ENCODE measurements at places on chromosomes 3 and 15. TPM values are rescaled to one million over a fixed set of nuclear protein-coding genes. Genes with fewer than 3 reads are reported as not detected.

GRCh38 chr3:38004415-38005075, 14.0 kb downstream of the VILL start:
- peaks cover 31% of the 10 kb centered on the region for H3K36me3 ChIP-seq
- peak overlapping the region; percentile 10 for H3K27ac ChIP-seq
- H3K4me1 ChIP-seq: peaks cover 4% of the 10 kb centered on the region
- DNase-seq: no peak
- H3K4me3 ChIP-seq: no peak overlapping the region

DNA sequence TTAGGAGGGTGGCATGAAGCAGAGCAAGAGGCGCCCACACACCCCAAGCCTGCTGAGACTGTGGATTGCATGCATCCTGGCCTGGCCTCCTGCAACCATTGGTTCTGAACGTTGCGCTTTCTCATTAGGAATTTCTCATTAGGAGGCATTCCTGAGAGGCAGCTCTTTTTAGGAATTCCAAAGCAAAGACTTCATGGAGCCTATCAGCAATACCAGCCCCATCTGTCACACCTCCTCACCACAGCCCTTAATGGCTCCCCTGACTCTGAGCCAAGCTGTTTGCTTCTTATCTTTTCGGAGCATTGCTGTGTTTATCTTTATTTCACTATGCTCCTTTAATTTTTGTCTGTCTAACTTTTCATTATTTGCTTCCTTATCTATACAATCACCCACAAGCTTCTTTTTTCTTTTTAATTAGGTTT, 226.9 kb downstream of the CACNA2D3 start:
- no peak overlapping the region for H3K4me3 ChIP-seq
- H3K4me1 ChIP-seq: no peaks in the 10 kb centered on the region
- no peaks in the 10 kb centered on the region for H3K36me3 ChIP-seq
- no peaks in the 10 kb centered on the region for H3K27me3 ChIP-seq
- no peak overlapping the region for H3K27ac ChIP-seq

DNA sequence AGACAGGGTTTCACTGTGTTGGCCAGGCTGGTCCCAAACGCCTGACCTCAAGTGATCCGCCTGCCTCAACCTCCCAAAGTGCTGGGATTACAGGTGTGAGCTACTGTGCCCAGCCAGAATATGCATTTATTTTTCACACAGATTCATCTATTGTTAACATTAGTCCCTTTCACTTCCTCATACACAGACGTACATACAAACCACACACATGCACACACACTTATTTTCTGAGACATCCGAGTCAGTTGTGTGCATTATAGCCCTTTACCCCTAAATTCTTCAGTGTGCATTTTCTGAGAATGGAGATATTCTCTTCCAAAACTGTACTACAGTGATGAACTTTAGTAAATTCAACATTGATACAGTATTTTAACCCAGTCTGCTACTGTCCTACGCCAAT, 15.0 kb upstream of the MEX3B start:
- no peak overlapping the region for H3K4me3 ChIP-seq
- peaks cover 11% of the 10 kb centered on the region for H3K4me1 ChIP-seq
- DNase-seq: no peak
- H3K27me3 ChIP-seq: peaks cover 58% of the 10 kb centered on the region

DNA sequence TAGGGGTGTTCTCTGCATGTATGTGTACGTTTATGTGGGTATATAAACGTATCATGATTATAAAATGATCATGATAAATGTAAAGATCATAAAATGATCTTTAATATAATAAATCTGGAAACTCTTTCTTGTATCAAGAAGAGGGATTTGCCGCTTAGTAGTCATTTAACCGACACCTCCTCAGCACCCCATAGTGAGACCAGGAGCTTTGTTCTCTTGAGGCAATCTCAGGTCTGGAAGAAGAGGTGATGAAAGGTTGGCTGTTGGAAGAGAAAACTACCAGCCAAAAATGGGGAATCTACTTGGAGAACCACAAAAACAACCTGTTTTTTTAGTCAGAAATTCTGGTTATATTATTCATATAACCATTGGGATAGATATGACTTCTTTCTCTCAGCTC, 38.7 kb downstream of the TGFBR2 start:
- peaks cover 98% of the 10 kb centered on the region for H3K4me1 ChIP-seq
- DNase-seq: no peak
- peaks cover 69% of the 10 kb centered on the region for H3K36me3 ChIP-seq
- peak overlapping the region; percentile 91 for H3K27ac ChIP-seq

GRCh38 chr3:158696618-158697017, 24.2 kb upstream of the LXN start:
- no peaks in the 10 kb centered on the region for H3K27me3 ChIP-seq
- H3K36me3 ChIP-seq: peaks cover 54% of the 10 kb centered on the region
- H3K4me3 ChIP-seq: no peak overlapping the region
- no peaks in the 10 kb centered on the region for H3K4me1 ChIP-seq
- no peak for DNase-seq

The B3GALNT1 gene
- 4.6 TPM for total RNA-seq

- H3K4me3 ChIP-seq: no peak overlapping the region
- no peak overlapping the region for H3K27ac ChIP-seq
- no peaks in the 10 kb centered on the region for H3K27me3 ChIP-seq
- H3K36me3 ChIP-seq: peaks cover 1% of the 10 kb centered on the region
Measured at GRCh38 chr15:35522061-35522460, 23.9 kb downstream of the DPH6 start.

DNA sequence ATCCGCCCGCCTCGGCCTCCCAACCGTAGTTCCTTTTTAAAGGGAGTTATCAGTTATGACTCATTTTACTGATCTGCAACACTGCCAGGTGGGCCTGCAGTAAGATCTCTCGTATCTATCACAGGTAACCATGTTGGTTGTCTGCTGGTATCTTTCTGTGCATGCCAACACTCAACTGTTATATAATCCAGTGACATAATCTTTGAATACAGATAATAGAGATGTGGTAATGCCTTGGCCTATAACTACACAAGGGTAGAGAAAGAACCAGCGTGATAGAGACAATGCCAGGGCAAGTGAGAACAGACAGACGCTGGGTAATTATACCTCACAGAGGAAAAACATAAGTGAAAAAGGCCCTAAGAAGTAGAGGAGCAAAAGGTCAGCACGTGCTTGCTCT, 11.0 kb upstream of the ARPP19 start:
- no peak overlapping the region for H3K4me3 ChIP-seq
- H3K36me3 ChIP-seq: peaks cover 41% of the 10 kb centered on the region
- H3K4me1 ChIP-seq: no peaks in the 10 kb centered on the region
- DNase-seq: no peak
- H3K27ac ChIP-seq: no peak overlapping the region

DNA sequence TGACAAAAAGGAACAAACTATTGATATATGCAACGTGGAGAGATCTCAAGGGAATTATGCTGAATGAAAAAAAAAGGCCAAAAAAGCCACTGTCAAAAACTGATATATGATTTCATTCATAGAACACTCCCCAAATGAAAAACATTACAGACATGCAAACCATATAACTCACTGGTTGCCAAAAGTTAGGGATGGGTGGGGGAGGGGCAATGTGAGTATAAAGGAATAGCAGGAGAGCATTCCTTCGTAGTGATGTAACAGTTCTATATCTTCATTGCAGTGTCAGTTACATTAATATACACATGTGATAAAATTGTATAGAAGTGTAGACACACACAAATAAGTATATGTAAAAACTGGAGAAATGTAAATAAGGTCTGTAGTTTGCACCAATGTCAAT, 12.2 kb downstream of the GBE1 start:
- no peaks in the 10 kb centered on the region for H3K27me3 ChIP-seq
- no peak overlapping the region for H3K4me3 ChIP-seq
- H3K27ac ChIP-seq: no peak overlapping the region
- H3K36me3 ChIP-seq: peaks cover 22% of the 10 kb centered on the region

GRCh38 chr3:71104556-71104955, 479.0 kb downstream of the FOXP1 start:
- H3K4me1 ChIP-seq: peaks cover 95% of the 10 kb centered on the region
- DNase-seq: no peak
- peaks cover 86% of the 10 kb centered on the region for H3K36me3 ChIP-seq
- H3K27ac ChIP-seq: peak overlapping the region; percentile 71
- H3K4me3 ChIP-seq: no peak overlapping the region
- H3K27me3 ChIP-seq: no peaks in the 10 kb centered on the region

- H3K4me1 ChIP-seq: no peaks in the 10 kb centered on the region
- DNase-seq: no peak
- H3K27ac ChIP-seq: no peak overlapping the region
- H3K4me3 ChIP-seq: no peak overlapping the region
- H3K36me3 ChIP-seq: no peaks in the 10 kb centered on the region
- no peaks in the 10 kb centered on the region for H3K27me3 ChIP-seq
Measured at GRCh38 chr3:100131241-100131640, 16.9 kb upstream of the FILIP1L start.
